ENCODE measurements at places on chromosomes 12 and 14.
A peak's percentile ranks its signal among the peaks of the same experiment; 100 is the strongest.

DNA sequence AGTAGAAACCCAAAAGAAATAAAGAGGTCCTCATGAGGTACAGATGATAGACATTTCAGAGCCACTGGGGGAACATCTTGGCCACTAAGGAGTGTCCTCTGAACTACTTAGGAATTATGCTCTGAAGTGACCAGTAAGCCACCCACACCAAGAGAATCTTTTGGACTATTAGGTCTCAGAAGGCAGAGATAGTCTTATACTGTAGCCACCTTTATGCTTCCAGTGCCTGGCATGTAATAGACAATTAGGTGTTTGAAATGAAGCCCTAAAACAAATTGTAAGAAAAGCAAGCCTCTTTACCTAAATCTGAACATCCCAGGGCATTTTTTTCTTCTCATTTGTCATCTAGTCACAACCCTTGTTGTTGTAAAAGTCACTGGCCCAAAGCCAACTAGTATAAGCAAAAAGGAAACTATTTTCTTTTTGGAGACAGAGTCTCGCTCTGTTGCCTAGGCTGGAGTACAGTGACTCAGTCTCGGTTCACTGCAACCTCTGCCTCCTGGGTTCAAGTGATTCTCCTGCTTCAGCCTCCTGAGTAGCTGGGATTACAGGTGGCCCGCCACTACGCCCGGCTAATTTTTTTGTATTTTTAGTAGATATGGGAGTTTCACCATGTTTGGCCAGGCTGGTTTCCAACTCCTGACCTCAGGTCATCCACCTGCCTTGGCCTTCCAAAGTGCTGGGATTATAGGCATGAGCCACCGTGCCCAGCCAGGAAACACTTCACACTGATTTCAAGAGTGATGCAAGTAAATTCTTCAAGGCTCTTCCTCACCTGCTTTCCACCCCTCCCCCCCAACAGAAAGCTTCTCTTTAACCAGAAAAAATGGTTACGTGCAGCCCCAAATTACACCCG lies 11.1 kb downstream of the PLEKHA5 start:
- DNase-seq, result no peak

GRCh38 chr12:55226523-55226922 lies 5.7 kb downstream of the OR10A7 start:
- no peak for DNase-seq

DNA sequence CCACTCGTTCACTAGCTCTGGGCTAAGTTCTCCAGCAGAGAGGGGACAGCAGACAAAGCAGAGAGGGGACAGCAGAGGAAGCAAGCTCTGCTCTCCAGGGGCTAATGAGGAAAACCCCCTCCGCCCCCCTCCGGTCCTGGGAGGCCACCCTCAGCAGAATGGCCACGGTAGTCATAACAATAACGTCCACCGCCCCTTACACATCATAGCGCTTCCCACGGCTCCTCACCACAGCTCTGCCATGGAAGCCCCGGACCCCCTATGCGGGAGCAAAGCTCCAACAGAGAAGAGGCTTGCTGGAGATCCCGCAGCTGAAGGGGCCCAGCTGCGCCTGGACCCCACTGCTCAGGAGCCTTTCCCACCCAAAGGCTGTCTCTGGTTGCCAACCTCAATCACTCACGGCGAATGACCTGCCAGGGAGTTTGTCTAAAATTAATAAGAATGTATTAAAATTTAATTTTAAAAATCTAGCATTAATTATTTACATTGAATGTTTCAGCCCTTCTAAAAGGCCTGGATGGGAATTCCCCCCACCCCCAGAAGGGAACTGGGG lies 17.4 kb downstream of the BEGAIN start:
- no peak for DNase-seq

GRCh38 chr14:77897374-77897773 lies 97.5 kb downstream of the ADCK1 start:
- DNase-seq, result no peak

GRCh38 chr12:47280543-47281300 lies 201.0 kb upstream of the AMIGO2 start:
- DNase-seq, result no peak

- no peak for DNase-seq
These were observed 5.9 kb downstream of the SDR9C7 start for GRCh38 chr12:56928262-56928661.

DNA sequence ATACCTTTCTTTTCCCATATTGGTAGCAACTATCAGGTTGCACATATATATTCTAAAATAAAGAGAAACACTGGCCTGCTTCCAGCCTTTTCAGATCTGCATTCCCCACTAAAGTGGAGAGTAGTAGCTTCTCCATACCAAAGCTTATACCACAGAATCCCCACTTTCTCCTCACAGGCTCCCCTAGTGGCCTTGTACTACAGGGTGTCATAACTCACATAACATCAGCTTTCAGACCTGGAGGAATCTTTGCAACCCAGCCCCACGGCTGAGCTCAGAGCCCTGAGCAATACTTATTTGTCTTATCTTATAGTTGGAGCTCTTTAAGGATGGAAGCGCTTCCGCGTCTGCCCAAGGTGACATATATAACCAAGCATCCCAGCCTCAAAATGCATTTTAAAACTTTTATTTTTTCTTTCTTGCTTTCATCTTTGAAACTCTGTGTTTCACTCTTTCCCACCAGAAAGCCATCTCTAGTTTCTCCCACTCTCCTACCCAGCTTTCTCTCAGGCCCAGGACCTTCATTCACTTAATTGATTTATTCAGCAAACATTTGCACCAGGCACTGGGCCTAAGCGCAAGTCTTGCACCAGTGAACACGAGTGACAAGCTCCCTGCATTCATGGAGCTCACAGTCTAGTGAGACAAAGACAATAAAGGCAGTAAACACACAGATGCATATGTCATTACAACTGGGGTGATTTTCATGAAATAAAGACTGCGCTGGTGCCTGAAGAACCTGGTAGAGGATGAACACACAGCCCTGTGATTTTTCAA lies 254.7 kb downstream of the IPO8 start:
- no peak for DNase-seq

DNA sequence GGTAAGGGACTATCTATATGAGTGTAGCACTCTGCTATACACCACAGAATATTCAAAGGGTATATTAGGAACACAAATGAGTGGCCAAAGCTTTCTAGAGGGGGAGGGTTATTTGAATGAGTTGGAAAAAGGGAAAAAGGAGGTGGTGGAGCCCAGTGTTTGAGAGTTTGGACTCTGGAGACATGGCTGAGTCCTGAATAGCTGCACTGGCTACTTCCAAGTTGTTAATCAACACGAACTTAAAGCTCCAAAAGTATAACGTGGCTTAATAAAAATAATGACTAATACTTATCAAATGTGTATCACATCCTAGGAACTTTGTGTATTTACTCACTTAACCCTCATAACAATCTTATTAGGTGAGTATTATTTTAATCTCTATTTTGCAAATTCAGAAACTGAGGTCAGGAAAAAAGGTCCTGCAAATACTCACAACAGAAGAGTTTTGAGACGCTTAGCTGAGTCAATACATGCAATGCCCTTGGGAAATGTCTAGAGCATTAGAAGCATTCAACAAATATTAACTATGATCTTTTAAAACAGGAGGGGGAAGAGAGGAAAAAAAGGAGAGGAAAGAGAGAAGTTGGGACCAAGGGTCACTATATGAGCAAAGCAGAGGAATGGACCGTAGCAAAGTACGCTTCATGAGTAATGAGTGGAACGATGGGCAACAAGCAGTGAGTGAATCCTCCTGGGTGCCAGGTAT lies 189.5 kb upstream of the HMGA2 start:
- no peak for DNase-seq

GRCh38 chr12:1630133-1630826 lies 1.2 kb downstream of the WNT5B start:
- peak; percentile 47 for DNase-seq

- no peak for DNase-seq
These were observed 41.3 kb downstream of the MSRB3 start for GRCh38 chr12:65319688-65320200.

GRCh38 chr12:11171969-11172675 lies 1.1 kb downstream of the SMIM10L1 start:
- DNase-seq, result no peak

GRCh38 chr12:59646636-59647035 lies 50.8 kb downstream of the SLC16A7 start:
- DNase-seq, result no peak

GRCh38 chr14:85483652-85484051 lies 46.3 kb upstream of the FLRT2 start:
- no peak for DNase-seq

- DNase-seq, result no peak
These were observed 40.4 kb upstream of the ANO2 start for GRCh38 chr12:5985471-5985870.

DNA sequence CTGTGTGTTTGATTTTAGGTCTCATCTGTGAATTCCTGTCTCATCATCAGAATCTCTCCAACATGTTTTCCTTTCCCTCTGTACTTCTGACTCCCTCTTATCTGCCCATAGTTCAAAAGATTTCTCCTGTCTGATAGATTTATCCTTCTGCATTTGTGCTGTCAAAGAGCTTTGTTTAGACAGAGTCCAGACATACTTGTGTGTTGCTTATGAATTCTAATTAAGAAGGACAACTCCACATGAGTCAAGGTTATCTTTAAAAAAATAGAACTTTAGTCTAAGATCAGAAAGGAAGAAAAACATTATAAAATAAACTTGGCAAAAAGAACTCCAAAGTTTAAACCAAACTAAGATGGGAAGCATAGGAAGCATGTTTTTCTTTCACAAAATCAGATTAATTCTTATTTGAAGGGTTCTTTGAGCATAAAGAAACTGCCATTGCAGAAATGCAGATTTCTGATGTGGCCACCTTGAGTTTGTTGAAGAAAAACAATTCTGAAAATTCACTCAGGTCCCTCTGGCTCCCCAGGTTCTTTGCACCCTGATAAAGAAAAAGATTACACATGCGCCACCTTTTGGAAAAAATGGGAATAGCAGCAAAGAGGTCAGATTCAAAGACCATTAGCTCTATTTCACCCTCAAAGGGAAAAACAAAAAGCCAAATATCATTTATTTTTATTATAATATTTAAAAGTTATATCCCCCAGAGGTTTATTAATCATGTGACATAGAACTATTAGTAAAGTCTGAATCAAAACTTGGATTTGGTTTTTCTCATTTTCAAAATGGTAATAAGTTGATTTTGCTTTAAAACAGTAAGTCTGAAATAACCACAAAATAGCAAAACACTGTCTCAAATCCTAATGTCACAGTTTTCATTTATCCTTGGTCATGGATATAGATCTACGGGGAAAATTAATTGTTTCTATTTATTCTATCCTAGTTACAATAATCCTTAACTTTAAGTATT lies 143.7 kb upstream of the DCN start:
- peak; percentile 4 for DNase-seq

Measured in HuH-7.5 (cell line).